T-helper 1 cell (primary cell): ENCODE measurements at places on chromosomes 4 and X.
A peak's percentile ranks its signal among the peaks of the same experiment; 100 is the strongest.

DNA sequence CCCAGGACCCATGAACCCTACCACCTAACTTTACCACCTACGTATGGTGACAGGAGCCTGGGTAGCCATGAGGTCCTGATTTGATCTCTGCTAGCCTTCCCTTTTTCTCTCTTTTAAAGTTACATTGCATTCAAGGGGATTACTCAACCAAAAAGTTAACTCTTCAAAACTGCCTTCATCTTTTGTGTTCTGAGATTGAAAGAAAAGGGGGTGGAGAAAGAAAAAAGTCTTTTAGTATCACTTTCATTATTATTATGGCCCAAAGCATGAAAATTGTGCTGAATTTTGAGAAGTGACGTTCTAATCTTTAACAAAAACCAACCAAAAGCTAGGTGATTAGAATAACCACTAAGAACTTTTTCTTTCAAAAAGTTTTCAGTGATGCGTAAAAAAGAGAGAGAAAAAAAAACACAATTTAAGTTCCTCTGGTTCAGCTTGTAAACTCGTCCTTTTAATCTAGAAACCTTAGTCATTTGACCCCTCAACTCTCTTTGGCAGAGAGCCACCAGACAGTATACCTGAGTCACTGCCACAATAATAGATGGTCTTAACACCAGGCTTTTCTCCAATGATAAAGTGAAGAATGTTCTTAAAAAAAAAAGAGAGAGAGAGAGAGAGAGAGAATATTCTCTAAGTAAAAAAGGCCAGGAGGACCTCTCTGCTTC, 347.4 kb upstream of the FGF13 start:
- DNase-seq = no peak

DNA sequence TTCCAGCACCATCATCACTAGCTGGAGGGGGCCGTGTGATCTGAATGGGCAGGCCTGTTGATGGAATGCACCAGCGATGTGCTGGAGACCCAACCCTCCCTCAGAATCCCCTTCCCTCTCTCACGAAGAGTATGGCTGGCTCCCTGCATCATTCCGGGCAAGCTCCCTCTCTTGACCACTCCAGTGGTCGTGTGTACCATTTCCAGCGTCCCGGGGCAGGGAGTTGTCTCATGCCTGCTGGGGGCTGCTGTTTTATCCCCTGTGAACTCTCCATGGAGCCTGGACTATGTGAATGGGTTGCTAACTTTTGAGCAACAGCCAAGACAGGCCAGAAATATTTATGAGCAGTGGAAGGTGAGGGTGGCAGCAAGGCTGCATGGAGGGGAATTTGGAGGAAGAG, 8.1 kb downstream of the CSAG1 start:
- no peak for DNase-seq

DNA sequence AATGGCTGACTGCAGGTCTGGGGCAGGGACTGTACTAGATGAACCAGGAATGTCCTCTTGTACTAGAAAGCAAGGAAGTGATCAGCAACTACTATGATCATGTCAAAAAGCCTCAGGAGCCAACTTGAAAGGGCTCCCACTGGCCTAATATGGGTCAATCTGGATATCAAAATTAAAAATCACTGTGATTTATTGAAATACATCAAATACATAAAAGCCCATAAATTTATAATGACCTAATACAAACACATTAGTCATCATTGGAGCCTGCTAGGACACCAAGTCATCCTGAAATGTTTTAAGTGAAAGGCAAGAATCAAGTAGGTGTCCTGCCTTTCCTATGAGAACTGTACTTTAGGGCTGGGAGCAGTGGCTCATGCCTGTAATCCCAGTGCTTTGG, 70.5 kb upstream of the KLHL13 start:
- no peak for DNase-seq

- no peak for DNase-seq
These were observed 76.2 kb downstream of the ARHGEF9 start for GRCh38 chrX:63708801-63709200.

- no peak for DNase-seq
These were observed 49.2 kb downstream of the MOSPD2 start for GRCh38 chrX:14922437-14922836.

GRCh38 chrX:106619797-106620196, 8.0 kb downstream of the RADX start:
- no peak for DNase-seq

DNA sequence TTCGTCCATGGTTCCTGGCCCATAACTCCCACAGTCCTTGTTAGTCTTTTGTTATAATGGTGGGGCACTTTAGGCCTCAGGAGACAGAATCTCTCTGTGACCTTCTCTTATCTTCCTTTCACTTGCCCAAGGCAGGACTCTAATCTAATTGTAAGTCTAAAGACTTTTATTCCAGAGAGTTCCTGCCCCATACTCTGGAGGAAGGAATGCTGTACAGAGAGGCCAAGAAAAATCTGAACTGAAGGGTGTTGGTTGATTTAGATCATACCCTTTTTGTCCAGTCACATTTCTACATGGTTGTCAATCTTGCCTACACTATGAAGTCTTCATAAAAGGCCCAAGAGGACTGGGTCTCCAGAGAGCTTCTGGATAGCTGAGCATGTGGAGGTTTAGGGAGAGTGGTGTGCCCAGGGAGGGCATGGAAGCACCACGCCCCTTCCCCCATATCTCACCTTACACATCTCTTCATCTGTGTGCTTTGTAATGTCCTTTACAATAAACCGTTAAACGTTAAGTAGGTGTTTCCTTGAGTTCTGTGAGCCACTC, 84.5 kb downstream of the AFF1 start:
- no peak for DNase-seq

GRCh38 chrX:54230435-54231148, 47.5 kb upstream of the FAM120C start:
- no peak for DNase-seq

GRCh38 chrX:53642337-53642736, 44.2 kb downstream of the HUWE1 start:
- peak; percentile 5 for DNase-seq

- DNase-seq = no peak
These were observed 21.9 kb upstream of the ADH4 start for GRCh38 chr4:99165978-99166377.

DNA sequence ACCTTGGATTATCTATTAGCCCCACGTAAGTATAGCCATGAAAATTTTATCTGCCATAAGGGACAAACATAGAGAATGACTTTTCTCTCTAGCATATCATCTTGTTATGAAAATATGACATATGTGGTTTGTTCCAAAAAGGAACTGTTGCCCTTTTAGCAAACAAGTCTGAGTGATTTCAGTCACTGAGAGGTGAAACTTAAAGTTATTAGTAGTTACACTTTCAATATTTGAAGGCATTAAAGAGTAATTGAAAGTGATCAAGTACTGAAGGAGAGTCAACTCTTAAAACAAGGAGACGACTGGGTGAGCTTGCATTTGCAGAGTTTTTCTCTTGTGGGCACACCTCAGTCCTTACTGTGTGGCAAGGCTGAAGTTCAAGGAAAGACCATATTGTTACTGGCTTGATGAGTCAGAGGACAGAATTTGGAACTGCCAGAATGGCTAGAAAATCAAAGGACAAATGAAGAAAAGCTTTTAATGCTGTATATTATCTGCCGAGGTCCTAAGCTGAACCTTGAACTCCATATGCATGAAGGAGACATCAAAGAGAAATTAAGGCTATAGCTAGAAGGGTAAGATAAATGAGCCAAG, 205.1 kb upstream of the EMCN start:
- no peak for DNase-seq

GRCh38 chrX:18424482-18425198, 768 bp upstream of the CDKL5 start:
- peak; percentile 6 for DNase-seq

GRCh38 chr4:129352480-129352879, 256.5 kb downstream of the C4orf33 start:
- no peak for DNase-seq

GRCh38 chr4:6576512-6576911, 1.5 kb downstream of the MAN2B2 start:
- no peak for DNase-seq

DNA sequence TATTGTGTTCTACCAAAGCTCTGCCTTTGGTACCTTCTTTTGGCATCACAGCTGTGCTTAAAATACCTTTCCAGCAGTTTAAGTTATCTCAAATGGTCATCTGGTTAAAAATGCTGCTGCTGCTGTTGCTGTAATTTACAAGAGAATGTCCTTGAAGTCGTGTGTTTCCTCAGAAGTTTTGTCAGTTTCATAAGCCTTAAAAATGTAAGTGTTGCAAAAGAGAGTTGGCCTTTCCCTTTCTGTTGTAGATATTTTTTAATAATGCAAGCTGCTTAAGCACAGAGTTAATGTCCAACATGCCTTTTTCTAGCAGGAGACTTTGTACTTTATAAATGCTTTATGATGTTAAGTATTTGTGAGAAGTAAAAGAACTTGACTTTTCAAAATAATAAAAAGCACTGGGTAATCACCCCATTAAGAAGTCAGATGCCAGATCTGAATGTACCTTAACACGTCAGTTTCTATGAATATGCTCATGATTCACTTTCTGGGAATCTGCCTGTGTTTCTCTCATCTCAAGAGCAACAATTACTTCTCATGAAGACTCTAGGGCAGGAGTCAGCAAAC, 35.3 kb upstream of the TENM3 start:
- peak; percentile 16 for DNase-seq

GRCh38 chrX:55582447-55582846, 40.8 kb upstream of the FOXR2 start:
- DNase-seq = no peak

GRCh38 chr4:174564529-174564928, 42.2 kb upstream of the HPGD start:
- no peak for DNase-seq

GRCh38 chrX:41932885-41933284, 9.5 kb upstream of the CASK start:
- no peak for DNase-seq

- DNase-seq = no peak
These were observed at the start of gene SH3D19 for GRCh38 chr4:151325111-151325948. Gene SH3D19 (minus strand): TSS chr4:151325605. CDS start chr4:151325352, 253 bp downstream.

GRCh38 chr4:121860121-121860520, 10.2 kb downstream of the BBS7 start:
- no peak for DNase-seq

- no peak for DNase-seq
These were observed 114.3 kb downstream of the GABRB1 start for GRCh38 chr4:47145630-47146029.

DNA sequence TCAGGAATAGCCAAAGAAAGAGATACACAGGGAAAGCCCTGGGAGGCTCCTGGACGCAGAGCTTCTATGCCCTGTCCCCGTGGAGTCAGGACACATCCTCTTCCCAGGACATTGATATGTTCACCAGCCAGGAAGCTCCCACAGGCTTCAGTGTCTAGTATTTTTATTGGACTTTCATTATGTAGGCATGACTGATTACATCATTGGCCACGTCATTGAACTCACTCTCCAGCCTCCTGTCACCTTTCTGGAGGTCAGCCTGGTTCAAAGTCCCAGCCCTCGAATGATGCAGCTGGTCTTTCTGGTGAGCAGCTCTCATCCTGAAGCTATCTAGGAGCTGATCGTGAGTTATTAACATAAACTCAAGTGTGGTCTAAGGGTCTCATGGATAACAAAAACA, 104.1 kb downstream of the CPEB2 start:
- no peak for DNase-seq

DNA sequence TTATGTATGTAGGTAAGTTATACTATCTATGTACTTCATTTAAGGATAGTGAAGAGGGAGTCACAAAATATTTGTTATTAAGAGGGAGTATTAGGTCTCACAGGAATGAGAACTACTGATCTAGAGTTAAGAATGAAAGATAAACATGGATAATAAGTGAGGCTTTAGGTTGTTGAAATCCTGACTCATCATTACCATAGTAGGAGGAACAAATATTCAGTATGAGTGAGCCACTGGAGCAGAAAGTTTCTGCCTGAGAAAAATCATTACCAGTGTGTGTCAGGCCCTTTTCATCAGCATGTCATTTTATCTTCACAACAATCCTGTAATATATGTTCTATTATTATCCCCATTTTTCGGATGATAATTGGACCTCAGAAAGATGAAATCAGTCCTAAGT, 27.2 kb upstream of the IGSF1 start:
- no peak for DNase-seq

DNA sequence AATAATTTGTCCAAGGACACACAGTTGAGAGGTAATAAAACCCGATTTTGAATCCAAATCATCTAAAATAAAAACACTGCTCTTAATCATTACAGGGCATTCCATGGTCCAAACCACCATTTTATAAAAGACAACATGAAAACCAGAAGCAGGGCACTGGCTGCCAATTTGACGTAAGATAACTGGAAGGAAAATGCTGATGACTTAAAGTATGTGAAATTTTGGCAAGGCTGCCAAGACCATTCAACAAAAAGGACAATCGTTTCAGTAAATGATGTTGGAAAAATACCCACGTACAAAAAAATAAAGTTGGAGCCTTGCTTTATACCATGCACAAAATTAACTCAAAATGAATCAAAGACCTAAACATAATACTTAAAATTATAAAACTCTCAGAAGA, 344.4 kb downstream of the RAPGEF2 start:
- DNase-seq = no peak

DNA sequence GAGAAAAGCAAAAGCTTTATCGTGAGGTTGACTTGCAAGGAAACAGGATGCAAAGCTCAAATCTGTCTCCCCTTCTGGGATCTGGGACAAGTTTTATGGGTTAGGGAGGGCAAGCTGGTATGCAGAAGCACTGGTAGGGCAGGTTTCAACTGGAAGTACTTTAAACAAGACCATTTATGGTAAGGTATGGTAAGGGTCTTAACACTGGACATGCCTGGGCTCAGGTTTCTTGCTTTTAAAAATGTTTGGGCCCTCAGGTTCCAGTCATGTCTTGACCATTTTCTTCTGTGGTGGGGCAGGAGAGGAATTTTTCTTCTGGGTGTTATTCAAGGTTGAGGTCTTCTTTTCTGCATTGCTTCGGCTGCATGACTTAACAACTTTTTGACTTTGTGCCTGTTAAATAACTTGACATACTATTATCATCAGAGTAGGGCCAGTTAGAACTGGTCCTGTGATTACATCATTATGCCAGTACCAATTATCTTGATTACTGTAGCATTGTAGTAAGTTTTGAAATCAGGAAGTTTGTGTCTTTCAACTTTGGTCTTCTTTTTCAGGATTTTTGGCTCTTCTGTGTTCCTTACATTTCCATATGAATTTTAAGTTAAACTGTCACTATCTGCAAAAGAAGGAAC, 33.7 kb downstream of the CD38 start:
- no peak for DNase-seq

DNA sequence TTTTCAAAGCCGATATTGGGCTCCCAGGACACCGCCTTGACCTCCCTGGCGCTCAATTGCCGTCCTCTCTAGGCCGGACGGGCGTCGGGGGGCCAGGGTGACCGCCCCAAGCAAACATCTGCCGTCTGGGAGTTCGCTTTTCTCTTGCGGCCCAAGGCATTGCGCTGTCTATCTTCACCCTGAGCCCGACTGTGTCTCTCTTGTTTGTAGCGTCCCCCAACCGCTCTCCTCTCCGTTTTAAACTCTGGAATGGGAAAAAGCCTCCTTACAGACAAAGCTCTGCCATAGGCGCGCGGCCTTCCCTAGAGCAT, 551 bp upstream of the ARX start:
- no peak for DNase-seq

- DNase-seq = no peak
These were observed 159.5 kb upstream of the USP38 start for GRCh38 chr4:143025081-143025704.
